Fibroblast of skin of scalp (primary cell): ENCODE measurements at places on chromosomes 13 and 19.

GRCh38 chr19:51123802-51124201 is 904 bp upstream of the SIGLEC9 start:
- DNase-seq: no peak

- no peak for DNase-seq
Observed at GRCh38 chr13:41864658-41865057, 96.3 kb downstream of the VWA8 start.

DNA sequence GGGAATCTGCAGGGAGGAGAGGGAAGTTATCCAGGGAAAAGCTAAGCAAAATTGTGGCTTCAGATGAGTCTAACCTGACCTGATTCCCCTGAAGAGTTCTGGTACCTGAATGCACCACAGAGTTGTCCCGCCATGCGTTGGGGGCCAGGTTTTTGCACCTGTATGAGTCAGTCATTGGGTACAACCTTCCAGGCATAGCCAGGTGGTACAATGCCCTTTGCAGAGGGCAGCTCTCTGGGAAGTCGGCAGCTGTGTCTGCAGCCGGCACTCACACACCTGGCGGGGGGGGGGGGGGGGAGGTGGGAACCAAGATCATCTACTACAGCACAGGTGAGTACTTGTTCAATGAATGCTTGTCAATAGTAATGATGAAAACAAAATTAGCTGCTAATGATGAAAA is 52.5 kb upstream of the GTF3A start:
- DNase-seq: no peak

- DNase-seq: peak; percentile 49
Observed at GRCh38 chr19:30492586-30493270, 120.5 kb downstream of the ZNF536 start.

DNA sequence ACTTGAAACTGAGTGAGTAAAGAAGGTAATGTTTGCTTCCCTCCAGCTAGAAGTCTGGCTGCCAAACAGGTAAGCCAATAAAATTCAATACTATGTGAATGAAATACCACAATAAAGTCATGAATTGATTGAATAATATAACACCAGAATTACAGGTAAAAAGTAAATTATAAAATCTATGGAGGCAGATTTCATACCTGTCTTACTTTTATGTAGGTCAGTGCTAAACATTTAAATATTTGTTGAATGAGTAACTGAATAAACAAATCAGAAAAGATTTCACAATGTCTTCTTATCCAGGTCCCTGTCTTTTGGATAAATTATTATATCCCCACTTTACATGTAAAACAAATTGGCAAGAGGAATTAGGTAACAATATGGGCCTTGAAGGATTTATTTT is 62.7 kb downstream of the MICU2 start:
- no peak for DNase-seq

DNA sequence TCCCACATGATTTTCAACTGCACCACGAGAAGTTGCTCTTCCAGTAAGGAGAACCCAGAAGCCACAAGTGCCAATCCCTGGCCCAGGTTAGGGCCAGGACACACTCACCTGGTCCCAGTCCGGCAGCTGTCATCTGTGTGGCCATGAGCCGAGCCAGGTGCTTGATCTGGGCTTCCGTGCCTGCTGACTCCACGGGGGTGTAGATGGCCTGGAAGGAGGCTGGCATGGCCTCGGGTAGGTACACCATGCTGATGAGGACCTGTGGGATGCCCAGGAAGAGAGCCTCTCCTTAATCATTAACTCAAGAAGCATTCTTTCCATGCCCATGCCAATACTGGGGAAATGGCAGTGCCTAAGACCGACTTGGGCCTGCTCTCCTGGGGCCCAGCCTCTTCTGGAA is 19.9 kb upstream of the RSPH6A start:
- DNase-seq: no peak

DNA sequence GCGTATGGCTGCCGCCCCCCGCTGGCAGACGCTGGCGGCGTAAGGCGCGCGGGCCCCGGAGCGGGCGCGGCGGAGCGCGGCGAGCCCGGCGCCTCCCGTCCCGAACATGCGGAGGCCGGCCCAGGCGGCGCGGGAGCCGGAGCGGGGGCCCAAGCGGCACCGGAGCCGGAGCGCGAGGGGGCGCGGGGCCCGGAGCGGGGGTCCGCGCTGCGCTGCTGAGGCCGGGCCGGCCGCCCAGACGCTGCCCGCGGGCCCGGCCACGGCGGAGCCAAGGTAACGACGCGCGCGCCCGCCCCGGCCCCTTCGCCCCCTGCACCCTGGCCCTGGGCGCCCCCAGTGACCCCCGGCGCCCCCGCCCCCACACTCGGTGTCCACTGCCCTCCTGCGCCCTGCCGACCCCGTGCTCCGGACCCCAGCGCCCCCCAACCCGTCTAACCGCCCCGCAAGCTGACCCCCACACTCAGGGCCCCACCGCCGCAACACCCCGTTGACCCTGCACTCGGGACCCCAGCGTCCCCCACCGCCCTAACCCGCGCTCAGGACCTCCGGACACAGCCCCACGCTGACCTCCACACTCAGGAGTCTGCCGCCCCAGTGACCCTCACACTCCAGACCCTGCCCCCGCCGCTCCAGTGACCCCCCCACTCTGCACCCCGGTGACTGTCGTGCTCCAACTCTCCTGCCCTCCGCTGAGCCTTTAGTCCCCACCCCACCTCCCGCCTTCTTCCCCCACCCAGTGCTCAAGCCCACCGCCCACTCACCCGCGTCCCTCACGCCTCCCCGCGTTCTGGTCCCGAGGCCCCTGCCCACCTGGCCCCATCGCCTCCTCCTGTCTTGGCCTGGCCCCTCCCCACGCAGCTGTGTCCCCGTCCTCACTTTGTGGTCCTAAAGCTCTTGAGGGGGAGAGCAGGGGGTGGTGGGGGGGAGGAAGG is at the start of gene CSNK1G2:
Gene CSNK1G2 (plus strand): TSS at position 27 of the 932 bp plus-strand sequence. CDS start 28,601 bp downstream, outside the sequence.
- DNase-seq: no peak

- DNase-seq: no peak
Observed at GRCh38 chr13:80180740-80181355, 160.1 kb downstream of the SPRY2 start.

GRCh38 chr13:70505809-70506208 is 397.6 kb upstream of the KLHL1 start:
- DNase-seq: no peak

GRCh38 chr13:99327126-99327525 is 19.9 kb upstream of the GPR183 start:
- no peak for DNase-seq

GRCh38 chr13:43470610-43471009 is 316.2 kb downstream of the ENOX1 start:
- DNase-seq: peak; percentile 27

DNA sequence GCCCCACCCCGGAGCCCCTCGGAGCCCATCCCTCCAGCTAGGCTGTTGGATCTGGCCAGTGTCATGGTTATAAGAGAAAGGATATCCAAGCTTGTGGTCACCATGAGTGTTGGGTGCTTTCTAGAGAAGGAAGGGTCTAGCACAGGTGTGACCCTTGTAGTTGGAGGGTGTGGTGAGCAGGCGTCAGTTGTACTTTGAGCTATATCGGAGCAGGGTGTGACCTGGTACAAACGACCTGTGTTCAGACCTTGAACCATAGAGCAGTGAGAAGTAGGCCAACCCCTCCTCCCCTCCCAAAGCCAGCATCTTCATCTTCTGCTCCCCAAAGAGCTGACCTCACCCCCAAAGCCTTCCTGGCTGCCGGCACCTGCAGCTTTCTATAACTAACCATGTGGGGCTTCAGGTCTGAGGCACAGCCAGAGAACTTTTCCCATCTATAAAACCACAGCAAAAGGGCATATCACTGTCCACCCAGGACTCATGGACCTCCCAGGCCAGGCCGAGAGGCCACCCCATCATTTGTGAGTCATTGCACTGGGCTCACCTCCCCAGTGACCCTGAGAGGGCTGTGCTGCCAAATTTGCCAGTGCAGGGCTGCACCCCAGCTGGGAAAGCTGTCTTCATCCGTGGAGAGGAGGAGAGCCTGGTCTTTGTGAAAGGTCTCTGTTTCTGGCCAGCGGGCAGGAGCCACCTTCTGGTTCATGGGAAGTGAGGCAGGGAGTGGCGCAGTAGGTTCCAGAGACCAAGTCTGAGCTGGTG is 14.2 kb downstream of the RAB8A start:
- DNase-seq: no peak

GRCh38 chr13:66468656-66469055 is 761.5 kb downstream of the PCDH9 start:
- peak; percentile 7 for DNase-seq

DNA sequence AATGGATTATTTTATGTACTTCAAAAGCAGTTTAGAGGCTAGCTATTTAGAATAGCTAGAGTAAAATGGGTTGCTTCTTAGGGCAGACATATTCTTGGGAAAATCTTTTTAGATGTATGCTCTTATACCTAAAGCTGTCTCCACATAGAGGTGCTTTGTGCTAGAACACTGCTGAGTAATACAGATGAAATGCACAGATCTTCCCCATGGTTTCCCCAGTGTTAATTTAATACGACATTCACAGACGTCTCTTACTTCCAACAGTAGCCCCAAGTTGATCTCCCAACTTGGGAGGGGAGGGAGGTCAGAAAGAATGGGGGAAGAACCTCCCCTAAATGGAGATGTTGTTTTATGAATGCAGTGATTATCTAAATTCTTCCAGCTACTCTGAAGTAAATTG is 16.9 kb downstream of the NALCN start:
- DNase-seq: no peak

GRCh38 chr19:48479686-48480085 is 10.5 kb downstream of the CYTH2 start:
- DNase-seq: no peak

DNA sequence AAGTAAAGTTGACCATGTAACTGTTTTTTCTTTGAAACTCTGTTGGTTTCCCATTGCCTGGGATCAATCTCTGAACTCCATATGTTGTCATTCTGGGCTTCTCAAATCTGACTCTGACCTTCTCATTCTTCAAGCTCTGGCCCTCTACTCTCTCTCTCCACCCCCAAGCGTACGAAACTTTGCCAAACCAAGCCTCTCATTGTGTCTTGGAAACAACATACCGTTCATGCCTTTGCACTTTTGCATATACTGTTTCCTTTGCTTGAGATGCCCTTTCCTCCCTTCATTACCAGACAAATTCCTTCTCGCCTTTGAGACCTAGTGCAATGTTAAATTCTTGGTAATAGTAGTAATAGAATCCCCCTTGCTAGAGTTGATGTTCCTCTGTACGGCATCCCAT is 113.7 kb downstream of the OLFM4 start:
- peak; percentile 78 for DNase-seq

DNA sequence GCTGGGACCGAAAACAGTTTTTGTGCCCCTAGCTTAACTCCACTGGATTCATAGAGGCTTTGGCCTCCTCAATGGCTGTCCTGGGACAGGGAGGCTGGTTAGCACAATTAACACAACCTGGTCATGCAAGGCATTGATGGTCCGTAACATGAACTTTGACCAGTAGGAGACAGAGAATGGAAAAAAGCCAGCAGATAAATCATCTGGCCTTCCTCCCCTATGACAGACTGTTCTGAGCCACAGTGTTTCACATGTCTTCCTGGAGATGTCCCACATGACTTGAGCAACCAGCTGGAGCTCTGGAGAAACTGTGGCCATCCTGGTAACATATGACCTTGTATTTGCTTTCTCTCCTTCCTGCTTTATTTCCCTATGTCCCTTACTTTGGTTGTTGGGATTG is 244.2 kb downstream of the UQCRFS1 start:
- DNase-seq: no peak

DNA sequence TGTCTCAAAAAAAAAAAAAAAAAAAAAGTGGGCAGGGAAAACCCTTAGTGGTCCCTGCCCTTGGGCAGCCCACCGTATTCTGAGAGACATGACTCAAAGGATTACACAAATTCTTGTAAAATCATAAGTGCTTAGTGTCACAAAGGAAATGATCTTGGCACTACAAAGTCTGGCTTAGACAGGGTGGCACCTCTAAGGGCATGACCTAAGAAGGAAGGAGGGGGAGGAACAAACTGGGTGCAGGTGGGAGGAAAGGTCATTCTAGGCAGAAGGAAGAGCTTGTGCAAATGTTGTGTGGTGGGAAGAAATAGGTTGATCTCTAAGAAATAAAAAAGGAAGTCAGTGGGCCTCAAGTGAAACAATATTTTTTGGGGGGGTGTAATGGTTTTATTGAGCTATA is 10.4 kb downstream of the PNPLA6 start:
- no peak for DNase-seq

DNA sequence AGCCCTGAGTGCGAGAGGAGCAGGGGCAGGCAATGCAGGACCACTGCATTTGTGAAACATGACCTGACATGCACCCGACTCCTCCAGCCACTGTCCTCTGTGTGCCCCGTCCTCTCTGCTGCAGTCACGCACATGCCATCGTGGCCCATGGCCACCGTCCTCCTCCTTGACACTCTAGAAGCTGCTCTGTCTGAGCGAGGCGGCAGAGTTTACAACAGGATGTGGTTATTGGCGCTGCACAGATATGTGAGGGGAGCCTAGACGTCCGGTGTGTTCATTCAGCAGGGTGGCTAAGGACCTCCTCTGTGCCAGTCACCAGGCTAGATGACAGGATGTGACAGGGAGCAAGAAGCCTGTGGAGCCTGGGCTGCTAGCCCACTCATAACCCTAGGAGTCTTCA is 277.8 kb downstream of the FOXO1 start:
- peak; percentile 28 for DNase-seq
